ENCODE measurements at places on chromosomes 12 and 14.

- peak; percentile 96 for DNase-seq
Measured at GRCh38 chr12:69688471-69689427, 10.4 kb downstream of the BEST3 start.

DNA sequence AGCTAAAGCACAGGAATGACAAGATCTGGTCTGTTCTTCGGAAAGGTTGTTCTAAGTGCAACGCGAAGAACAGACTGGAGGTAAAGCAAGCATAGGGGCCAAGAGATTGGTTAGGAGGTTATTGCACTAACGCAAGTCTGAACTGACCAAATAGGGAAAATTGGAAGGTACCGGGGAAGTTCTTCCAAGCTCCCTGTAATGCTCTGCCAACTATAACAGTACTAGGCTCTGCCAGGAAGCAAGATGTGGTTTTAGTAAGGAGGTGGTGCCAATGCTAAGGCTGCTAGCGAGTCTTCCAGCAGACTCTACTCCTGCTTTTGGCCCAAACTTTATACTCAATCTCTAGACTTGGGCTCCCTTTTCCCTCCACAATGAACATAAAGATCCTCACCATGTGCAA lies 138.6 kb downstream of the PAWR start:
- DNase-seq = no peak

- no peak for DNase-seq
Measured at GRCh38 chr12:27779416-27779919, 565 bp upstream of the KLHL42 start.

DNA sequence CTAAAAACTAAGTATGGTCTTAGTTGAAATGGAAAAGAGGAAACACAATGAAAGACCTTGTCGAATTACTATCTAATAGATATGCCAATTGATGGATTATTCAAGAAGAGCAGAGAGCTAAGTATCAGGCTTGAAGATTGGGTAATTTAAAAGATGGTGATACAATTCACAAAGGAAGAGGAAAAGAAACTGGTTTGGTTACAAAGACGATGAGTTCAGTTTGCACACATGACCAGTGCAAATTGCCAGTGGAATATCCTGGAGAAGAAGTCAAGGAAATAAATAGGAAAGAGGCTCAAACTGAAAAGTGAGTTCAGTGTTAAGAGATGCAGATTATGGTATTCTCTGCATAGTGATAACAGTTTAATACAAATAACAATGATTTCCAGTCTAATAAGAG lies 2.5 kb upstream of the RAP1B start:
- DNase-seq = no peak

DNA sequence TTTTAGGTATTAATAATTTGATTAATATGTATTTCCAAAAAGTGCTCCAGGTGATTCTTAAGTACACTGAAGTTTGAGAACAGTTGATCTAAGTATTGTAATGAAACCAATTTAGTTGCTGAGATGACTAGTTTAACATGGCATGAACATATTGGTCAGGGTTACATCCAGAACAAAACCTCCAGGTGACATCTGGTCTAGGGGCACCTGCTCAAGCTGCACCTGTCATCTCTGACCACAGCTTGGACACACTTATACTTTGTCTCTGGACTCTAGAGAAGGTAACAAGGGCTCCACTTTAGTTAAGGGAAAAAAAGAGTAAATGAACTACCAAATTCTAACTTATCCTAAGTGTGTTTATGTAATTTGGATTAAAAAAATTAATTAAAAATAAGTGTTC lies 8.1 kb downstream of the ARID2 start:
- no peak for DNase-seq

- no peak for DNase-seq
Measured at GRCh38 chr12:6522193-6522592, 12.1 kb upstream of the GAPDH start.

- DNase-seq = no peak
Measured at GRCh38 chr14:94632305-94632590, 20.1 kb downstream of the SERPINA3 start.

DNA sequence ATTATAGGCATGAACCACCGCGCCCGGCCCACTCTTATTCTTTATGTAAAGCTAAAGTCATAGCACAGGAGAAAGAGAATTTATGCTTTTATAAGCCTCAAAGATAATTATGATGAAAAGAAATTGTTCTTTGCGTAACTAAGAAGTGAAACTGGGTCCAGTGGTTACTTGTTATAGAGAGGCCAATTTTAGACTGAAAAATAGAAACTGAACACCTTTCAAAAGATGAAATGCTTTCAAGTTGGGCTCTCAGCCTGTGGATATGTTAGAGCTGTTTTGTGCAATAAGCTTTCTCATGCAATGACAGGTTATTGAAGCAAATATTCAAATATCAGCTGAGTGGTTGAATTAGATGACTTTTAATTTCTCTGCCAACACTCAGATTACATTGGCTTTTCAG lies 7.9 kb downstream of the TMEM253 start:
- DNase-seq = no peak

DNA sequence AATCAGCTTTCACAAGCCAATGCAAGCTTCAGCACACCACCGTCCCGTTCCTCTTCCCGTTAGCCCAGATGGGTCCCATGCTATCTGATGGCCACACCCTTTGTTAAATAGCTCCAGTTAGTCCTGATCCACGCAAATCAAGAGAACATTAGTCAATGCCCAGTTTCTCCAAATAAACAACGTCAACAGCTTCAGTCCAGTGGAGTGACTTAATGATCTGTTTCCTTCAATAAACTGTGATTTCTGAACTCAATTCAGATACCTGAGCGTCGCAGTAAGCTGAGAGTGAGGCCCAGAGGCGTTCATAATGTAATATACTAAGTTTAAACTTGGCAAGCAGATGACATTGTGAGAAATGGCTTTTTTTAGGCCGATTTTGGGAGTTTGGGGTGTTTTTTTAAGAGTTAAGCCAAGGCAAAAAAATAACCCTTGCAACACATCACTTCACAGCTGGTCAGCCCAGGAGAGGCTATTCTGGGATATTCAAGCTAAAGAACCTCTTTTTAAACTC lies 112.3 kb downstream of the ZFP36L1 start:
- DNase-seq = no peak

DNA sequence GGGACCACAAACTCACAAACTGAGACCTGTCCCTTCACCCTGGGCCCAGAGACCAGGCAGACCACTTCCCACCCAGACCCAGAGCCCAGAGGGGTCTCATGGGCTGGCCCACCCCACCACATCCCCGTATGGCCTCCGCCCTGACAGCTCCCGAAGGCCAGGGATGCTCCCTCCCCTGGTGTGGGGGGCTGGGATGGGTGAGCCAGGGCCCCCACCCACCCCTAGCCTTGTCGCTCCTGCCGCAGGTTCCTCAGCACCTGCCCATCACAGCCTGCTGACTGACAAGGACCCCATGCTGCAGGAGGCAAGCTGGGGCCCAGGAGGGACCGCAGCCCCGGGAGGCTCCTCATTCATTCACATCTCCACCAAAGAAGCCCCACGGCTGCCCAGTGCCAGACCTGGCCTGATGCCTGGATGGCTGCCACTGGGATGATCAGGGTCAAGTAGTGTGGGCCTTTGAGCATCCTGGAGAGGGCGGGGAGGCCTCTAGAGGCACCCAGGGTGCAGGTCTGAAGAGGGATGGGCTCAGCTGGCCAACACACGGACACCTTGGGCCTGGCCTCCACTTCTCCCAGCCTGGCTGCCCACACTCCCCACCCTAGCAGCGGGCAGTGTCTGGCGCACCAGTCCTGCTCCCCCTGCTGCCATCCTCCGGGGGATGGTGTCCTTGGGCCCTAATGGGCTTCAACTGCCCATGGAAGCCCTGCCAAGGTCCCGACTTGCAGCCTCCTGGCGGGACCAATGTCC lies 24.7 kb upstream of the GPR132 start:
- no peak for DNase-seq

GRCh38 chr14:89910691-89911009 lies 43.9 kb downstream of the EFCAB11 start:
- no peak for DNase-seq

DNA sequence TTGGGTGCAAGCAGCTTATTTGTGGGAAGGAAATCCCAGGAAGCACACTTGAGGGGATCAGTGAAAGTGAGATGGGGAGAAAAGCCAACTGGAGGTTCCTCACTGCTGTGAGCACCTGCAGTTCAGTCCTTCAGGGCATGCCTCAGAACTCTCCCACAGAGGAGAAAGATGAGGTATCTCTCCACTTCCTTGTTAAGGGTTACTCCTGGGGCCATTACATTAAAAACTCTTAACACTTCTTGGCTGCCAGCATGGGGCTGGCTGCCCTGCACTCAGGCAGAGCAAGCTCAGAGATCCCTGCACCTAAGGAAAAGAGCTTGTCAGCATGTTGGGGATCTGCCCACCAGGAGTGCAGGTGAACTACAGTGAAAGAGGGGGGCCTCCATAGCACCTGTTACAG lies 28.8 kb downstream of the FERMT2 start:
- no peak for DNase-seq

GRCh38 chr12:22082190-22082701 lies 36.2 kb downstream of the CMAS start:
- no peak for DNase-seq

- no peak for DNase-seq
Measured at GRCh38 chr12:11676052-11676451, 26.6 kb downstream of the ETV6 start.

- no peak for DNase-seq
Measured at GRCh38 chr14:35380794-35381193, 23.8 kb downstream of the NFKBIA start.

GRCh38 chr14:77511486-77512162 lies 13.0 kb upstream of the ISM2 start:
- no peak for DNase-seq

DNA sequence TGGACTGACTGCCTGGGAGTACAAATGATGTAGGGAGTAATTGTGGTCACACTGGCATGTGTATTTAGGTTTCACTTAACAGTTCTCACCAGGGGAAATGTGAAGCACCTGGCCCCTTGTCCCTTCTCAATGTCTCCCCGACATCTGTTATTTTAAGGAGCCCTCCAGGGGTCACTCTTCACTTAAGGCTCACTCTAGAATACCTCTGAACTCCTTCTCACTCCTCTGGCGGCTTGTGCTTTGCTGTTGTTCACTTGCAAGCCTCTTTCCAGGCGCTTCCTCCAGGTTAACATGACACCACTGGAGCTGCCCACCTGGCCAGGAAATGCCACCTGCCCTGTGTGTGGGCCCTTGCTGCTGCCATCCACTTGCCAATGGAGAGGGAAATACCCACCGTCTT lies 56.5 kb upstream of the GZMB start:
- no peak for DNase-seq

- DNase-seq = no peak
Measured at GRCh38 chr12:56114084-56114483, 2.3 kb upstream of the RPL41 start.

DNA sequence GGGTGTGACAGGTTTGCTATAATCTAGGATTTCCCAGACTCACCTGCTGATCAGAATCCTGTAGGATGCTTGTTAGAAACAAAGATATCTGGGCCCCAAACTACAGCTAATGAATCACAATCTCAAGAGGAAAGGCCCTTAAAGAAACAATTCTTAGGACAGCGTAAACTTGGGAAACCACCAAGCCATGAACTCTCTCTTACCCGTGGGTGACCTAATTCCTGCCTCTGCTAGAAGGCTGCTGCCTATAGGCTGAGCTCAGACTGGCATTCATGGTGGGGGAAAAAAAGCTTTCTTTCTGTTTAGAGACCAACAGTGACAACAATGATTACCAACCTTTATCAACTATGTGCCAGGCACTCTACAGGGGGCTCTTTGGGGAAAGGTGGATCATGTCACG lies 213.9 kb upstream of the FKBP4 start:
- DNase-seq = peak; percentile 4

- no peak for DNase-seq
Measured at GRCh38 chr12:131672941-131673887, 37.7 kb upstream of the SFSWAP start.

- no peak for DNase-seq
Measured at GRCh38 chr12:123713823-123714585, 1.9 kb downstream of the ATP6V0A2 start.

DNA sequence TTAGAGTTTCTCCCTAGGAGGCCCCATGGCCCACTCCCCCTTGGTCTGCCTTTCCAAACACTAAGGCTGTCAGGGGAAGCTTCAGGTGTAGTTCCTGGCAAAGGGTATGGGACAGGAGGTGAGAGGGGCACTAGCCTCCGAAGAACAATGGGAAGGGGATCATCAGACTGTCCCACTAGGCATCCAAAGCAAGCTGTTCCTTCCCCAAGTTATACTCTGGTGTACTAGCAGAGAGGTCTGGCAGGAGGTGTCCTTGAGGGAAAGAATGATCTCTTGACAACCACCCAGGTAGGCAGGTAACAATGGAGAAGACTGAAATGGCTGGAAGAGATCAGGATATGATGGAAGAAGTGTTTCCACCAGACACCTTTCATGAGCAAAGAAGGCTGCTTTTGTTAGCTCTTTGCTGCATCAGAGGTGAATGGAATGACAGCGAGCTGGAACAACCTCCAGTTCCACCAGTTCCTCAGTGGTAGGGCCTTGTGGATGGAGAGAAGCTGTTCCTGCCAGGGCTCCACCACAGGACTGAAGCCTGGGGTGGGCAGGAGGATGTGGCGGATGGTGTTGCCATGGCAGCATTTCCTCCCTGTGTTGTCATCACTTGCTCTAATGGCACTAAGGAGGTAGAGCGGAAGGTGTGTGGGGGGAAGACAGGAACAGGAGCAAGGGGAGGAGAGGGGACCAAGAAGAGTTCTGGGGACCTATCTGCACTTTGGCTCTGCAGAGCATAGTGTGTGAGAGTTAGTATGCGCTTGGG lies 2.3 kb upstream of the AGAP2 start:
- DNase-seq = no peak

DNA sequence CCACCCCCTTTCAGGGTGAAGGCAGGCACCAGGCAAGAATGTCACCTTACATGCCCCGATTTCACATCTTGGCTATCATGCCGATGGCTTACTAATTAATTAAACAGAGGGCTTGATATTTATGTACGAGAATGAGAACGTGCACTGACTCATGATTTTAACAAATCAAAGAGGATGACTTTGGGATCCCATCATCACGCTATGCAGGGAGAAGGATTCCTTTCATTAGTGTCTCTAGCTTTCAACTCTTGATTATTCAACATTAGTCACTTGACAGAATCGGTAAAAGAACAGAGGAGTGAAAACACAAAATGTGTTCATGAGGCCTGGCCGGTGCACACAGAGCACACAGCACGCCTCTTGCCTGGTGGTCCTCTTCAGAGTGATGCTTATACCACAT lies 80.6 kb downstream of the PRKAB1 start:
- no peak for DNase-seq

DNA sequence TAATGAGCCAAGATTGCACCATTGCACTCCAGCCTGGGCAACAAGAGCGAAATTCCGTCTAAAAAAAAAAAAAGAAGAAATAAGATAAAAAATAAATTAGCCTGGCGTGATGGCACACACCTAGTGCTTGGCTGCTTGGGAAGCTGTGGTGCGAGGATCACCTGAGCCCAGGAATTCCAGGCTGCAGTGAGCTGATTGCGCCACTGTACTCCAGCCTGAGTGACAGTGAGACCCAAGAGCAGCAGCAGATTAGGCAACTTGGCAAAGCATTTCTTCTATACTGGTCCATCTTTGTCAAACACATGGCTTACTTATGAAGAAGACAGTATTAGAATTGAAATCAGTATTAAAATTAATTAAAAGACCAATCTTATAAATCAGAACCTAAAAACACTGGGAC lies 6.3 kb downstream of the GON7 start:
- DNase-seq = no peak

- peak; percentile 53 for DNase-seq
Measured at GRCh38 chr14:36057452-36058116, 118.9 kb downstream of the PTCSC3 start.

Data from A172 (cell line).